Panc1 (cell line): ENCODE measurements at places on chromosomes 7 and 10.

DNA sequence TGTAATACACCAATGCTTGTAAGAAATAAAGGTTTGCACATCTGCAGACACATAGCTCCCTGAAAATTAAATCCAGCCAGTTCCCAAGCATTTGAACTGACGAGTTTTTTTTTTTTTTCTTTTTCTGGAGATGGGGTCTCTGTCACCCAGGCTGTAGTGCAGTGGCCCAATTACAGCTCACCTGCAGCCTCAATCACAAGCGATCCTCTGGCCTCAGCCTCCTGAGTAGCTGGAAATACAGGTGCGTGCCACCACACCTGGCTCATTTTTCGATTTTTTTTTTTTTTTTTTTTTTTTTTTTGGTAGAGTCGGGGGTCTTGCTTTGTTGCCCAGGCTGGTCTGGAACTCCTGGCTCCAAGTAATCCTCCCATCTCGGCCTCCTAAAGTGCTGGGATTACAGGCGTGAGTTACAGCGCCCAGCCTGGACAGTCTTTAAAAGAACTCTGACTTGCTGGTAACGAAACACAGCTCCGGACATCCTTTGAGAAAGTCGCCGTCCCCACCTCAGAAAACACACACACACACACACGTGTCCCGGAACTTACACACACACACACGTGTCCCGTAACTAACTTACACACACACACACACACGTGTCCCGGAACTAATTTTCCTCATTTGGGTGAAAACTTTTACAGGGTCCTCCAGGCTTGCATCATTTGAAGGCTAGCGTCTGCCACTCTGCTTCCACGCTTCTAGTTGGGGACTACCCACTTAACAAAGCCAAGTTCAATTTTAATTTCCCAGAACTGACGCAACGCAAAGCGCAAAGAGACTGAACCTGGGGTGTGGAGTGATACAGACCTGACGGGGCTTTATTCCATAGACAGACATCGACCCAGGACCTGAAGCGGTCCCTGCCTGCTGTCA lies 18.6 kb downstream of the OCM2 start:
- H3K4me1 ChIP-seq: no peaks in the 10 kb centered on the region
- peak overlapping the region; percentile 84 for H3K27ac ChIP-seq
- H3K4me3 ChIP-seq: peak overlapping the region; percentile 83

DNA sequence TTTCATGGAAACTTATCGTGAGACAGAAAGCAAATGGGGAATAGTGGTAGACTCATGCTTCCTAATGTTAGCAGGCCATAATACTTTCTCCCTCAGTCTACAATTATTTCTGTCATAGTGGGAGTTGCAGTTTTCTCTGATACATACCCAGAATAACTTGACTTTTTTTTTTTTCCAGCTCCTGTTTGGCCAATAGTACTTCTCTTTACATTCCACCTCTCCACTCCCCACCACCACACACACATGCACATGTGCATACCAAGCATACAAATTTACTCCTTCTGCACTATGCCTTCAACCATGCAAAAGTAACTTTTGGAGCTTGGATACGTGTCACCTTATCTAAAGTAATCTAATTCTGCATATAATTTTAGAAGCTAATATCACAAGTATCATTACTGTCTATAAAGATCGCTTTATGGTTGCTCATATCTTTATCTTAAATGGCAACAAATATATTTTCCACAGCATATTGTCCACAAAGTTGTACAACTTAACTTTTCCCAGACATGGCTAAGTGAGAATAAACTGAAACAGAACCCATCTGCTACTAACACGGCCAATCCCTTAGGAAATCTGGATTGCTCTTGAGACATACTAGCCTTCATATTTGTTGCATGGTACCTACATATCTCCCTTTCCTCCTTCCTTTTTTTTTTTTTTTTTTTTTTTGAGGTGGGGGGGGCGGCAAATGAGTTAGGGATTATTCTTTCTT lies 49.0 kb downstream of the TES start:
- H3K27me3 ChIP-seq: no peaks in the 10 kb centered on the region
- peaks cover 2% of the 10 kb centered on the region; the same call in 1 of the 2 replicates for H3K36me3 ChIP-seq
- peak overlapping the region; percentile 100 for H3K27ac ChIP-seq
- DNase-seq: no peak
- peaks cover 22% of the 10 kb centered on the region for H3K4me1 ChIP-seq

- no peak overlapping the region for H3K4me3 ChIP-seq
- H3K27me3 ChIP-seq: peaks cover 14% of the 10 kb centered on the region
- H3K4me1 ChIP-seq: no peaks in the 10 kb centered on the region
- no peaks in the 10 kb centered on the region for H3K36me3 ChIP-seq
These were observed 745 bp downstream of the TCERG1L start for GRCh38 chr10:131310551-131311401.

- H3K27me3 ChIP-seq: peaks cover 23% of the 10 kb centered on the region
- no peaks in the 10 kb centered on the region for H3K36me3 ChIP-seq
- no peak overlapping the region for H3K4me3 ChIP-seq
- no peak for DNase-seq
- no peak overlapping the region for H3K27ac ChIP-seq
- H3K4me1 ChIP-seq: no peaks in the 10 kb centered on the region
These were observed 125.3 kb downstream of the CHN2 start for GRCh38 chr7:29319719-29320521.

DNA sequence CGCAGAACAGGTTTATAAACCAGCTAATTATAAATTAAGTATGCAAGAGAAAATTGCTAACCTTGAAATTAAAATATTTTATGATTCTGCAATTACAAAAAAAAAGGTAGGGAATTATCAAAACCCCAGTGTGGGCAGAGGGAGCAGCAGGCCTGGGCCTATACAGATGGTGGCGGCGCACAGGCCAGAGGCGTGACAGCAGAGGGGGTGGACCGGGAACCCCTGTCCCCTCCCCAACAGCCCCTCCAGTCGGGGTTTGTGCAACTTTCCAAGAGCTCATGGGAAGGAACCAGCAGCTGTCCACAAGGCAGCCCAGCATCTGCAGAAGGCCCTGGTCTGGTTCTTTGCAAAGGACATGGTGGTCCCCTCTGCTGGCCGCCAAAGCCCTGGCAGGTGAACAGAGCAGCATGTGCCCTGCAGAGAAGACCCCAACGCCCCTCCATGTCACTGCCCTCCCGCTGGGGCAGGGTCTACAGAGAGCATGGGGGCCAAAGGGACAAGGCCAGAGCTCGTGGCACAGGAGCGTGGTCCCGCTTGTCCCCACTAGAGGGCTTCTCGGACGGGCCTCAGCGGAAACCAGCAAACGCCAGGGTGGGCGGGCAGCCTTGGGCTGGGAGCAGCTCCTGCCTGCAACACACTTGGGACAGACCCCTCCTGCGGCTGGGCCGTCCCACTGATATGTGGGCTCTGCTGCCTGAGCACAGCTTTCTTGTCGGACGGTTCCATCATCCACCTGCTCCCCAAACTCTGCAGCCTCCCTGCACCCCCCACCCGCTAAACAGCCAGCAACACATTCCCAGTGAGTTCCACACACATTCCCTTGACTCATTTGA lies 75.1 kb downstream of the EBF3 start:
- H3K4me3 ChIP-seq: no peak overlapping the region
- no peaks in the 10 kb centered on the region for H3K36me3 ChIP-seq
- H3K4me1 ChIP-seq: no peaks in the 10 kb centered on the region
- H3K27me3 ChIP-seq: peaks cover 2% of the 10 kb centered on the region; the same call in 1 of the 2 replicates
- no peak for DNase-seq

GRCh38 chr10:49679480-49679893 lies at the start of gene C10orf53:
C10orf53 (plus strand) TSS chr10:49679651; CDS start chr10:49679698, 47 bp downstream.
- no peak within 1 kb of the TSS for H3K27ac ChIP-seq
- no peak for DNase-seq
- peaks cover 8% of the 10 kb centered on the region; the same call in 1 of the 2 replicates for H3K27me3 ChIP-seq
- H3K4me3 ChIP-seq: no peak within 1 kb of the TSS; the same call in 1 of the 2 replicates
- no peaks in the 10 kb centered on the region for H3K4me1 ChIP-seq

DNA sequence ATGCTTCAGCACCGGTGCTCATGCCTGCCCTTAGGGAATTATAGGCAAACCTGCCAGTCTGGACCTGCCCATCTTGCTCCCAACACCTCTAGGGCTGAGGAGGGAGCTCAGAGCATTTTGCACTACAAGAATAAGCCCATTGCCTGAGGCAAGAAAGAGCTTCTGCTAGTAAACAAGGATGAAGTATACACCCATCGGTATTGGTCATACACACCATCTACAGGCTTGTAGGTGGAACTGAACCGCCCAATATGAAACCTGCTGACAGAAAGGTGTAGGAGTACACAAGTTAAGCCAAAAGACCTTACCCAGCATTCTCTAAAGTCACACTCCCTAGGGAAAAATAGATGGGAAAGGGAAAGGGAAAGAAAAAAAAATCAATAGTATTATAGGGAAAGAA lies 957.0 kb upstream of the LRRTM3 start:
- H3K36me3 ChIP-seq: no peaks in the 10 kb centered on the region
- H3K4me3 ChIP-seq: no peak overlapping the region
- no peak overlapping the region for H3K27ac ChIP-seq

GRCh38 chr7:149871576-149871975 lies 2.2 kb upstream of the ATP6V0E2 start:
- no peaks in the 10 kb centered on the region; the same call in 1 of the 2 replicates for H3K36me3 ChIP-seq
- peaks cover 12% of the 10 kb centered on the region for H3K4me1 ChIP-seq
- no peaks in the 10 kb centered on the region for H3K27me3 ChIP-seq
- no peak overlapping the region for H3K4me3 ChIP-seq
- DNase-seq: no peak
- no peak overlapping the region for H3K27ac ChIP-seq

GRCh38 chr7:65798111-65799075 lies 74.5 kb upstream of the VKORC1L1 start:
- no peaks in the 10 kb centered on the region for H3K4me1 ChIP-seq
- no peak overlapping the region for H3K4me3 ChIP-seq
- no peaks in the 10 kb centered on the region for H3K36me3 ChIP-seq
- H3K27me3 ChIP-seq: no peaks in the 10 kb centered on the region
- no peak overlapping the region for H3K27ac ChIP-seq

GRCh38 chr7:43669286-43670081 lies 59.8 kb downstream of the COA1 start:
- H3K27ac ChIP-seq: no peak overlapping the region
- no peaks in the 10 kb centered on the region for H3K4me1 ChIP-seq
- H3K36me3 ChIP-seq: no peaks in the 10 kb centered on the region
- H3K27me3 ChIP-seq: no peaks in the 10 kb centered on the region

DNA sequence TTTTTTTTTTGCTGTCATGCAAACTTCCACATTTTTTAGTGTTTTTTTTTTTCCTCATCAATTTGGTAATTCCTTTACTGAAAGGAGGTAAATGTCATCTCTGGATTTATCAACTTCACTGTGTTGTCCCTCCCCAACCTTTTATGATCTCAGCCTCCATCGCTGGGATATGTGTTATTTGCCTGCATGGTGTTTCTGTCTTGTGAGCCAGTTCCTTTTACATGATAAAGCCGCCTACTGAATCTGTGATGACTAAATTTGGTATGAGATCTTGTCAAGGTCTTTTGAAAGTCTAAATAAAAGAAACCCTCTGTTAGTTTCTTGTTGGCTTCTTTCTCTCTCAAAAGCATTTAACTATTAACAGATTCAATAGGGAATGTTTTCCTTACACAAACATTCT lies 39.3 kb downstream of the TAS2R41 start:
- no peak overlapping the region for H3K4me3 ChIP-seq
- no peak for DNase-seq
- no peak overlapping the region for H3K27ac ChIP-seq
- no peaks in the 10 kb centered on the region for H3K36me3 ChIP-seq
- H3K4me1 ChIP-seq: no peaks in the 10 kb centered on the region

DNA sequence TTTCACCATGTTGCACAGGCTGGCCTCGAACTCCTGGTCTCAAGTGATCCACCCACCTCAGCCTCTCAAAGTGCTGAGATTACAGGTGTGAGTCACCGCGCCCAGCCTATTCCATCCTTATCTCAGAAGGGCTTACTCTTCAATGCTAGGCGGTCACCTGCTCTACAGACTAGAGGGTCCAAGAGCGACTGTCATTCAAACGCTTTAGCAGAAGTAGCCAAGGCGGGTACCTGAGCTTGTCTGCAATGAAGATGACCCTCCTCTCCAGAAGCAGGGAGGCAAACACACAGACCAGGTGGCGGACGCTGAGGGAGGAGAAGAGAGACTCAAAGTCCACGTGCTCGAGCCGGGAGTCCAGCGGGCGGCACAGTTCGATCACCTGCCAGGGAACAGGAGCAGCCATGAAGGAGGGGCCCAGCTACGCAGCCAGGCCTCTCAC lies 65.1 kb upstream of the MKRN1 start:
- no peaks in the 10 kb centered on the region for H3K27me3 ChIP-seq
- no peaks in the 10 kb centered on the region for H3K36me3 ChIP-seq

GRCh38 chr10:6781133-6781770 lies 201.2 kb upstream of the PRKCQ start:
- no peak overlapping the region for H3K27ac ChIP-seq
- H3K36me3 ChIP-seq: no peaks in the 10 kb centered on the region
- H3K4me3 ChIP-seq: no peak overlapping the region
- no peaks in the 10 kb centered on the region for H3K4me1 ChIP-seq
- H3K27me3 ChIP-seq: no peaks in the 10 kb centered on the region

DNA sequence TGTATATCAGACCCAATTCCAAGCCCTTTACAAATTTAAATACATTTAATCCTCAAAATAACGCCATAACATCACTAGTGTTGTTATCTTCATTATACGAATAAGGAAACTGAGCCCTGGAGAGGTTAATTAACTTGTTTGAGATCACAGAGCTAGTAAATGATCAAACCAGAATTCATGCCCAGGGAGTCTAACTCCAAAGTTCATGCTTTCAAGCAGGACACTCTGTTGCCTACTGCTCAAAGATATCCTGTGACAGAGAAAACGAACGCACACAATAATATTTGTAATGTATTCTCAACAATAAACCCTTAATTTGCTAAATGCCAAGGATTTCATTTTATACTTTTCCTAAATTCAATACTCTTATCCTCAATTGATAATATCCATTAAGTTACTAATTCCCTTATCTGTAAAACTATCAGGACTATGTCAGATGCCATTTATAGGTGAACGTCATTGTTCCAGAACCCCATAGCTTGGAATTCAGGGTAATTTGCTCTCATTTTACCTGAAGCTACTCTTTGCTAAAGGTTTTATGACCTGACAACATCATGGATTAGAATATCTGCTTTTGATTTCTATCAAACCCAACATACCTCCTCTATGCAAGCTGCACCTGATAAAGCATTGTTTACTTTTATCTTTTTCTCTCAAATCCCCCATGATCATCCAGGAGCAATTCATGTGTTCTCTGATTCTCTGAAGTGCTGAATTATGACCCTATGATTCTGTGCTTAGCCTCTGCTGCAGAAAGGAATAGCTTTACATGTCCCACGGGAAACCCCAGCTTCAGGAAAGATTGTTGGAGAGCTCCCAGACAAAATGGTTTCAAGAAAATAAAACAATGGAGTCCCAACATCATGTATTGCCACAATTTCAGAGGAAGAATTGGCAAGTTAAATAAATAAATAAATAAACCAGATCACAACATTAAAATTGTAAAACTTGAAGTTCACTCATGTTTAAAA lies 150.2 kb upstream of the CDK1 start:
- no peaks in the 10 kb centered on the region for H3K27me3 ChIP-seq
- no peaks in the 10 kb centered on the region for H3K36me3 ChIP-seq
- no peak for DNase-seq
- H3K27ac ChIP-seq: no peak overlapping the region

GRCh38 chr7:45176886-45177731 lies 19.5 kb downstream of the RAMP3 start:
- no peak overlapping the region for H3K4me3 ChIP-seq
- H3K36me3 ChIP-seq: no peaks in the 10 kb centered on the region
- no peak for DNase-seq
- H3K4me1 ChIP-seq: no peaks in the 10 kb centered on the region
- no peaks in the 10 kb centered on the region; the same call in 1 of the 2 replicates for H3K27me3 ChIP-seq

- peak overlapping the region; percentile 57 for H3K4me3 ChIP-seq
- peak overlapping the region; percentile 100 for H3K27ac ChIP-seq
- H3K36me3 ChIP-seq: no peaks in the 10 kb centered on the region; the same call in 1 of the 2 replicates
- H3K27me3 ChIP-seq: no peaks in the 10 kb centered on the region
- H3K4me1 ChIP-seq: peaks cover 53% of the 10 kb centered on the region
These were observed 2.6 kb upstream of the MYPN start for GRCh38 chr10:68106656-68107055.
